ENCODE measurements at places on chromosomes 1 and 21.

GRCh38 chr1:181090641-181091126 is 2.2 kb downstream of the IER5 start:
- no peak for DNase-seq

DNA sequence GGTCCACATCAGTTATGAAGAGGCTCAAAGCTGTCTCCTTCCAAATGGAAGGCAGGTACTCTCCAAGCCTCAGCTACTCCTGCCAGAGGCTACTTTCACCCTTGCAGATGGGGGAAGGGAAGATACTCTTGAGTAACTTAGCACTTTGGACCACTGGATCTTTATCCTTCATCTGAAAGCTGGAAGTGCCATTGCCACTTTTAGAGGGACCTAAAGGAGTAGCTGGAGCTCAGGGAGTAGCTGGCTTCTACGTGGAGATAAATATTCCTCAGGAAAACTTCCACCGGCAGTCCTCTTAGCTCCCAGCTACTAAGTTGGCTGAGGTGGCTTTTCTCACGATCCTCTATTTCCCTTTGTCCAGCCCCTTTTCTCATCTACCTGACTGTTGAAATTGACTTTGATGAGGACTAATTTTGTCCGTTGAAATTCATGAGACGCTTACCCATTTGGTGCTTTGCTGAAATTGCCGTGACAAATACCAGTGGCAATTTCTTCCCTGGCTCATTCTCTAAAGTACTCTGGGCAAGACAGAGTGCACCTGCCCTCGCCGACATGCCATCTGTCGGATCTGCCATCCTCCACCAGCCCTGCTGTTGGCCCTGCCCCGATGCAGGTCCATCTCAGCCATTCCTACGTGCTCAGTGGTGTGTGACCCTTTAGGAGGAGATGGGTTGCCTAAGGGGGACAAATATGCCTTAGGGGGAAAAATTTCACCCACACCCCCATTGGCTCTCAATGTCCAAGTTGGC is 13.6 kb downstream of the IGSF21 start:
- DNase-seq: no peak

DNA sequence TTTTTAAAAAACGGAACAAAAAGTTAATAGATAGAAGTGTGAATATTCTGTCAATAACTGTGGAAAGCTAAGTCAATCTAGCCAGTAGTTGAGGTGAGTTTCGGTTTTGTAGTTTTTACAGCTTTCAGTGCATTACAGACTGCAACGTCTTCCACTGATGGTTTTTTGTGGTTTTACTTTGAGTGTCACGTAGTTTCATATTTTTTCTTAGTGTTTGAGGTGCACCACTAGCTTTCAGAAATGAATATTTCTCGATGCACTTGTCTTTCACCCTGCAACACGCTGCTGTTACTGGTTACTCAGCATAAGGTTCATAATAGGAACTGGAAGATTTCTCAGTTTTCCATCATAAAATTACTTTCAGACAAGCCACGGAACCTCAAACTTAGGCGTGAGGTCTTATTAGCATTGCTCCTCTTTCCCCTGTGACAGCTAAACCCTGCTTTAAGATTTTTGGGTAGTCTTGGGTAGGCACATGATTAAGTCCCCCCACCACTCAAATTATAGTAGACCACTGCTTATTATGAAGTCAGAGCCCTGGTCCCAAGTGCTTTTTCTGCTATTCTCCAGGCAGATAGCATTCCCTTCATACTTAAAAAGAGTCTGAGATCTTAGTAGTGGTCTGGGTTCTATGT is 1412.7 kb downstream of the KCNT2 start:
- no peak for DNase-seq

GRCh38 chr1:208158640-208159554 is 85.3 kb downstream of the PLXNA2 start:
- no peak for DNase-seq

- no peak for DNase-seq
Measured at GRCh38 chr1:157992031-157992832, 1.2 kb upstream of the KIRREL1 start.

DNA sequence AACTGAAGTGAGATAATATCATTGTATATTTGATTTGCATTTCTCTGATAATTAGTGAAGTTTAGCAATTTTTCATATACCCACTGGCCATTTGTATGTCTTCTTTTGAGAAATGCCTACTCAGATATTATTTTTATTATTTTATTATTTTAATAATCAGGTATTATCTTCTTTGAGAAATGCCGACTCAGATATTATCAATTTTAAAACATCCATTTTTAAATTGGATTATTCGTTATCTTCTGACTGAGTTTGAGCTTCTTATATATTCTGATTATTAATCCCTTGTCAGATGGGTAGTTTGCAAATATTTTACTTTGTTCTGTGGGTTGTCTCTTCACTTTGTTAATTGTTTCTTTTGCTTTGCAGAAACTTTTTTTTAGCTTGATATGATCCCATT is 37.7 kb downstream of the KMO start:
- DNase-seq: no peak

DNA sequence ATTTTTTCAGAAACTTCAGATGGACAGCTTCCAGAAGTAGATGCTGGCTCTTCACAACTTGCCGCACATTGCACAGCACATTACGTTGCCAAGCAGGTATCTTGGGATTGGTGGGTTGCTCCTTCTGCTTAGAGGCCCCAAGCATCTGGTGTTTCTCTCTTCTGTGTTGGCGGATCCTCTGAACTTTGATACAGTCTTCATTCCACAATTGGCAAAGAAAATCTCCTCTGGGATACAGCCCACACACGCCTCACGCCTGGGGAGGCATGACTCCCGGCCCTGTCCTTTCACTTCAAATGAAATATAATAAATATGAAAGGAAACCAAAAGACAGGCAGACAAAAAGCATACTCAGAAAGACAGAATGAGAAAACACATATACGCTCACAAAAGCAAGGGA is 72.3 kb upstream of the PPP2R5A start:
- DNase-seq: no peak
